ENCODE measurements at places on chromosomes 2 and 18.

DNA sequence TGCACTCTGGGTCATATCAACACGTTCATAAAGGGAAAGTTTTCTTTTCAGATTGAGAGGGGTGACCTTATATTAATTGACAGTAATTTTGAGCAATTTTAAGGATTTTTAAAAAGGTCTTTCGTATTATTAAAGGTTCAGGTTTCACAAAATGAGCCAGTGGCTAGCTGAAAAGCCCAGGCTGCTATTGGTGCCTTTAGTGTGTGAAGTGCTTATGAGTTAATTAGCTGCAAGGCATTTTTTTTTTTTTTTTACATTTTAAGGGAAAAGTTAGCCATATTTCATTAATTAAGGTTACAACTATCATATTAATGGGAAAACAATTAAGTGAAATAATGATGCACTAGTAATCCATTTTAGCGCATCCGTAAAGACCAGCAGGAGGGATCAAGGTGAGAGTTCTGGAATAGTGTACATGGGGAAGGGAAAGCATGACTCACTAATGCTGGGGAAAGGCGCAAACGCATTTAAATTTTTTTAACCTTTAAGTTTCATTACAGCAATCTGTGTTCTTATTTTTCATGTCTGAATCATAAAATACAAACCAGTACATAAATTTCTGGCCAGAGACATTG lies 200.0 kb downstream of the ZNF407 start:
- no peak for DNase-seq

DNA sequence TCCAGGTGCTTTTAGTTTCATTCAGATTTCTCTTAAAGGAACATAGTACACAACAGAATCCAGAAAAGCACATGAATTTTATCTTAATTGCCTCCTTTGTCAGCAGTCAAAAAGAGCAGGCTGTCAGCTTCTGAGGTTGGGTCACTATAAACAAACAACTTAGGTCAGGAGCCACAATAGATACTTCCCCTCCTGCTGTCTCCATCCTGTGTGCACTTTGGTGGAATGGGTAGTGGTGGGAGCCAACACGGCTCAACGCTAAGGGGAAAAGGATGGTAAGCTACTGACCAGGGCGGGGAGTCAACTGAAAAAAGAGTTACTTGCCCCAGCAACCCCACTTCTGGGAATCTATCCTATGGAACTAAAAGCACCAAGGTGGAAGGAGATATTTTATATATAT lies 121.9 kb downstream of the PAX3 start:
- no peak for DNase-seq

DNA sequence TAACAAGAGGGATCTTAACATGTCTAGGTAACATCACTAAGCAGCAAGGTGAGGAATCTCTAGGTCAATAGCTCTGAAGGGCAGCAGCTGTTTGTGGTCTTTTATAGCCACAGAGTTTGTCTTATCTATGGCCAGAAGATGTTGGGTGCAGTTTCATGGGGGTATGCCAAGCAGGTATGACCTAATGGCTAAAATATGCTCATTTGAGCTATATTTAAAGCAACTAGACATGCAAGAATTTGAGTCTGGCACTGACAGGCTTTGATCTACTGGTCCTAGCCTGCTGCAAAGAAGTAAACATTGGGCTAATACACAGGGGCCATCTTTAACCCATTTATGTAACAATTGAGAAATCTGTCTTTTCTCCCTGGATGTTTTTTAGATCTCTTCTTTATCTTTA lies 13.9 kb upstream of the UGP2 start:
- DNase-seq: no peak

- DNase-seq: no peak
Measured at GRCh38 chr2:144475569-144476275, 44.2 kb downstream of the ZEB2 start.

DNA sequence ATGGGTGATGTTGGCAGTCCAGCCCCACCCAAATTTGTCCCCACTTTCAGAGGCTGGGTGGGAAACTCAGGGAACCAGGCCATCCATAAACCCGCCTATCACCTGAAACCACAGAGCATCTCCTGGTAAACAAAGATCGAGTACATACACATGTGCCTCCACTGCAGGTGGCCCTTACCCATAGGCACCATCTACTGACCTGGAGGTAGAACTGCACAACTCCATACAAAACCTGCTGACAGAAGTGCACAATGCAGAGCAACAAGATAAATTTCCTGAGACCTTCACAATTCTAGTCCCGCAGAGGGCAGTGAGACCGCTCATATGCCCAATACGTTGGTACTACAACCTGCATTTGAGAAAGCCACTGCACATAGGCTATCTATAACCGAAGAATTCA lies 856.3 kb downstream of the SUCLG1 start:
- DNase-seq: no peak

DNA sequence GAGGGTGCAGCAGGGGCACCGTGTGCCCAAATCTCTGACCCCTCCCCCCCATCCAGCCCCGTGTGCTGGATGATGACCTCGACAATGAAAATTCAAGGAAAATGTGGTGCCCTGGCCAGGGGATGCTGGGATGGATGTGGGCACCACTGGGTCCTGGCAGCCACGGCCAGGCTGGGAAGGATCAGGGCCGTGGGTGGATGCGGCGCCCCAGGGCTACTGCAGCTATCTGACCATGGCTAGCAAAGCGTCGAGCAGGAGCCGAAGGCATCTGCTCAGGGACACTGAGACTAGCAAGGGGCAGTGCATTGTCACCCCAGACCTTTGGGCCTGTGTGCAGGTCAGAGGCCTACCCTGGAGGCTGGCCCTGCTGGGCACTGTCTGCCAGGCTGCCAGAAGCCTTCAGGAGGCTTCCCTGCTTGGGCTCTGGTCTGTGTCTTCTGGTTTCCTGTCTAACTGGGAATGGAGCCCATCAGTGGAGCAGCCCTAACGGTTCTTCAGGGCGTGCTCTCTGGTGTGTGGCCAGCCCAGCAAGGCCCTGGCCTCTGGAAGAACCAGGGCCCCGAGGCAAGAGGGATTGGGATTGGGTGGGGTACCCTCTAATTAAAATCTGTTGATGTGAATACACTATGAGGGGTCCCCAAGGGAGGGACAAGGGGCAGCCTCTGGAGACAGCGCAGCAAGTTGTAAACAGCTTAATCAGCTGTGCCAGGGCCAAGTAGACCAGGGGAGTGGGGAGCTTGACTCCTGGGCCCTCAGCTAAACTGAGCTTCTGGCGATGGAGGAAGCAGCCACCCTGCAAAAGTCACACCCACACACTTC lies 98.0 kb downstream of the STPG4 start:
- DNase-seq: no peak

DNA sequence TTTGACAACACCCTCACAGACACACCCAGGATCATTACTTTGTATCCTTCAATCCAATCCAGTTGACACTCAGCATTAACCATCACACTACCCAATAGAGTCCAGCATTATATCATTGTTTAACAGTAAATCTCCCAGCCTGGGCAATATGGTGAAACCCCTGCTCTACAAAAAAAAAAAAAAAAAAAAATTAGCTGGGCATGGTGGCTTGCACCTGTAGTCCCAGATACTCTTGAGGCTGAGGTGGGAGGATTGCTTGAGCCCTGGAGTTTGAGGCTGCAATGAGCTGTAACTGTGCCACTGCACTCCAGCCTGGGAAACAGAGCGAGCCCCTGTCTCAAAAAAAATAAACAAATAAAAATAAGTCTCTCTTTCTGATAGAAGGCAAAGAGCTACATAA lies 304.0 kb downstream of the STK39 start:
- DNase-seq: no peak

DNA sequence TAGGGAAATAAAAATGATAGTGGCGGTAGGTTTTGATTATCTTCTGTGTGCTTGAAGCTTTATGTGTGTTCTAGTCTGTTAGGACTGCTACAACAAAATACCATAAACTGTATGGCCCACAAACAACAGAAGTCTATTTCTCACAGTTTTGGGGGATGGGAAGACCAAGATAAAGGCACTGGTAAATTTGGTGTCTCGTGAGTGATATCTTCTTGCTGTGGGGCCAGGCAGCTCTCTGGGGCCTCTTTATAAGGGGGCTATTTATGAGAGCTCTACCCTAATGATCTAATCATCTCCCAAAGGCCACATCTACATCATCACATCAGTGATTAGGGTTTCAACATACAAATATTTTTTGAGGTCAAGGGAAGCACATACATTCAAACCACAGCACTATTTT lies 86.8 kb upstream of the SPHKAP start:
- DNase-seq: no peak

DNA sequence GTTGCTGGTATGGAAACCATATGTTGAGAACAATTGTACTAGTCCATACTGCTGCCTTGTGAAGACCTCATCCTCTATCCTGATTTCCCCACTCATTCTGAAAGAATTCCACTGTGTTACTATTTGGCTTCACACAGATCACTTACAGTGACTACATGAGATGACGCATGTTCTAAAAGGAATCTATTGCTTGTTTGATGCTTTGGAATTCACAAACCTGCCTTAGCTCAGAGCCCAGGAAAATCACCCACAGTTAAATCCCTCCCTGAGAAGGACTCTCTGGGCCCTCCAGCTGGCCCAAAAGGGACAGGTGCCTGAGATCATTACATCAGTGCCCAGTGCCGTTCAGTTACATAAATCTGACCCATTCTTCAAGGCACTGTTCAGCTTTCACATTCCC lies 45.3 kb downstream of the KLHL29 start:
- no peak for DNase-seq

- DNase-seq: no peak
Measured at GRCh38 chr2:72131916-72132841, 15.5 kb downstream of the CYP26B1 start.

DNA sequence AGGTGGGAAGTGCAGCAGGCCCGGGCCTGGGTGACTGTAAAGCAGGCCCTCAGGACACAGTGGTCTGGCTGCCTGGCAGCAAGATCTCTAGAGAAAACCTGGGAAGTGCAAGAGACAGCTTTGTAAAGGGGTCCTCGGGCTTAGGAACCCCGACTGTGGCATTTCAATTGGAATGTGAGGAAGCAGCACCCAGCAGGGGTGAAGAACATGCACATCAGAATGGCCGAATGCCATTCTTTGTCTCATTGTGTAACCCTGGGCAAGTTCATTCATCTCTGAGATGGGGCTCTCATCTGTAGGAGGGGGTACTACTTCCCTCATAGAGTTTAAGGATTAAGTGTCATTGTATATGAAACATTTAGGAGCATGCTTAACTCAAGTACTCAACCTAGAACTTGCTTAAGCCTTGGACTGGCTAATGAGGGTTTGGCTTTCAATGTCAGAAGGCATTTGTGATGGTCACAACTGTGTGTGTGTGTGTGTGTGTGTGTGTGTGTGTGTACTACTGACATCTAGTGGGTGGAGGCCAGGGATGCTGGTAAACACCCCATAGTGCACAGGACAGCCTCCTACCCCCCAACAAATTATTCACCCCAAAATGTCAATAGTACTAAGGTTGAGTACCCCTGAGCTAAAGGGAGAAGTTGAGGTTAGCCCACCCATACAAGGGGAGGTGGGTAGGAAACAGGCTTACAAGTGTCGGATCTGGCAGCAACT lies 29.3 kb downstream of the MEX3C start:
- no peak for DNase-seq

GRCh38 chr2:235850289-235850688 lies 317.9 kb downstream of the GBX2 start:
- DNase-seq: no peak

GRCh38 chr2:231399853-231400680 lies 4.6 kb downstream of the B3GNT7 start:
- DNase-seq: no peak

DNA sequence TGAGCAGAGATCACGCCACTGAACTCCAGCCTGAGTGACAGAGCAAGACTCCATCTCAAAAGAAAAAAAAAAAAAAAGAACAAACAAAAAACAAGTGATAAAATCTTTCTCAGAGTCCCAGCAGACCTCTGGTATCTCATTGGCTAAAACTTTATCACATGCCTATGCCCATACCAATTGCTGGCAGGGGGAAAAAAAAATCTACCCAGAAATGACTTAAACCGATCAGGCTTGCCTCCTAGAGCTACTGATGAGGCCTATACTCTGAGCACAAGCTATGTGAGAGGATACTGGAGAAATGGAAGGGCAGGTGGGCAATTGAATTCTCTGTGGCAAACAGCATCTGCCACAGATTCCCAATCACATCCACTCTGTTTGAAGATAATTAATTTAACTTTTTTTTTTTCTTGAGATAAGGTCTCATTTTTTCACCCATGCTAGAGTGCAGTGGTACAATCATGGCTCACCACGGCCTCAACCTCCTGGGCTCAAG lies 49.0 kb downstream of the FBXO36 start:
- peak; percentile 11 for DNase-seq

DNA sequence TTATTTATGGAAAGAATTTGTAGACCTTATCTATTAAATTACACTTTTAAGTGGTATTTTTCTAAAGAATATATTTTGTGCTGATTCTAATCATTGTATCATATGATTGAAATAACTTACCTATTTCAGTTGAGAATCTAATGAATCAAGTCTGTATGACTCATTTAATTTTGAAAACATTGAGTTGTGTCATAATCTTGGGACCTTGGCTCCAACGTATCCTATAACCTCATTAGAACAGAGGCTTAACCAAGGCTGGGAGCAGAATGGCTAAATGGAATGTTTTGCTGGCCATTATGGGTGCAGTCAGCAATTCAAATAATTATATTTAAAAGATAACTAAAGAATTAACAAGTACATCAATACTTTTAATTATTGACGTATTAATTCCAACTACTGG lies 19.6 kb upstream of the GULP1 start:
- no peak for DNase-seq

- no peak for DNase-seq
Measured at GRCh38 chr2:75870133-75870532, 159.4 kb upstream of the GCFC2 start.

DNA sequence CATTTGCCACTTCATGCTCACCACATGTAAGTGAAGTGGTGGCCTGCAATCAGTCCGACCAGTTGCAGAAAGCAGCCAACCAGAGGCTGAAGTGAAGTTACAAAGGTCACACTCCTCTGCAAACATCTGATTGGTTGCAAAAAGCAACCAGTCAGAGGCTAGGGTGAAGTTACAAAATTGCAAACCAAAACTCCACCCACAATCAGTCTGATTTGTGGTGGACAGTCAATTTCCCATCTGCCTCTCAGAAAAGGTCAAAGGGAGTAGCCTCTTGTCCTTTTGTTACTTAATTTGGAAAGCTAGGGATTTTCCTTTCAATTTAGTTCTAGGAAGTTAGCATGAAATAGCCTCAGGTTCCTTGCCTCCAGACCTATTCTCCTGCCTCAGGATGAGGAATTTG lies 185.0 kb downstream of the UXS1 start:
- DNase-seq: no peak

GRCh38 chr2:159873258-159873657 lies 75.2 kb upstream of the CD302 start:
- DNase-seq: no peak

- no peak for DNase-seq
Measured at GRCh38 chr2:239365782-239366435, 34.9 kb downstream of the HDAC4 start.

GRCh38 chr18:44685296-44685695 lies 4.6 kb downstream of the SETBP1 start:
- no peak for DNase-seq

- DNase-seq: no peak
Measured at GRCh38 chr2:65016789-65017188, 27.6 kb downstream of the SLC1A4 start.

- DNase-seq: no peak
Measured at GRCh38 chr2:205929246-205929942, 156.6 kb downstream of the INO80D start.

Data from NCI-H1694 treated with DMSO at 0.1 percent for 48 hours (cell line).